ENCODE measurements at places on chromosomes 16 and 17.

DNA sequence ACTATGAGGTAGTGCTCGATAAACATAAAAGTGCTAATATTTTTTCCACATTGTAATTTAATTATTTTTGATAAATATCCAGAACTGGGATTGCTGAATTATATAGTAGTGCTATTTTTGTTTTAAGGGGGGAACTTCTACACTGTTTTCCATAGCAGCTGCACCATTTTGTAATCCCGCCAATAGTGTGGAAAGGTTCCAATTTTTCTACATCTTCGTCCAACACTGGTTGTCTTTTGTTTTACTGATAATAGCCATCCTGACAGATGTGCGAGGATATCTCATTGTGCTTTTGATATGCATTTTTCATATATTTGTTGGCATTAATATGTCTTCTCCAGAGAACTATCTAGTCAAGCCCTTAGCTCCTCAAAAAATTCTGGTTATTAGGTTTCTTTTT, 259.6 kb upstream of the KCNJ16 start:
- DNase-seq: no peak

DNA sequence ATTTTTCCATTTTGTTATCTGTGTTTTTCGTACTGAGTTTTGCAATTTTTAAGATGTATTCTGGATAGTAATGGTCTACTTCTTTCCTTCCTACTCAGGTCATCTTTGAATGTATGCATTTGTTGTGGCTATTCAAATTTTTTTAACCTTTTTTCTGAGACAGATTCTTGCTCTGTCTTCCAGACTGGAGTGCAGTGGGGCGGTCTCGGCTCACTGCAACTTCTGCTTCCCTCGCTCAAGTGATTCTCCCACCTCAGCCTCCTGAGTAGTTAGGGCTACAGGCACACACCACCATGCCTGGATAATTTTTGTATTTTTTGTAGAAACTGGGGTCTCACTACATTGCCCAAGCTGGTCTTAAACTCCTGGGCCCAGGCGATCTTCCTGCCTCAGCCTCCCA, 33.6 kb downstream of the VPS35L start:
- no peak for DNase-seq

- no peak for DNase-seq
Observed at GRCh38 chr17:5422505-5422904, 2.5 kb downstream of the RPAIN start.

GRCh38 chr16:4328046-4328781, 12.3 kb downstream of the GLIS2 start:
- DNase-seq: peak; percentile 77

DNA sequence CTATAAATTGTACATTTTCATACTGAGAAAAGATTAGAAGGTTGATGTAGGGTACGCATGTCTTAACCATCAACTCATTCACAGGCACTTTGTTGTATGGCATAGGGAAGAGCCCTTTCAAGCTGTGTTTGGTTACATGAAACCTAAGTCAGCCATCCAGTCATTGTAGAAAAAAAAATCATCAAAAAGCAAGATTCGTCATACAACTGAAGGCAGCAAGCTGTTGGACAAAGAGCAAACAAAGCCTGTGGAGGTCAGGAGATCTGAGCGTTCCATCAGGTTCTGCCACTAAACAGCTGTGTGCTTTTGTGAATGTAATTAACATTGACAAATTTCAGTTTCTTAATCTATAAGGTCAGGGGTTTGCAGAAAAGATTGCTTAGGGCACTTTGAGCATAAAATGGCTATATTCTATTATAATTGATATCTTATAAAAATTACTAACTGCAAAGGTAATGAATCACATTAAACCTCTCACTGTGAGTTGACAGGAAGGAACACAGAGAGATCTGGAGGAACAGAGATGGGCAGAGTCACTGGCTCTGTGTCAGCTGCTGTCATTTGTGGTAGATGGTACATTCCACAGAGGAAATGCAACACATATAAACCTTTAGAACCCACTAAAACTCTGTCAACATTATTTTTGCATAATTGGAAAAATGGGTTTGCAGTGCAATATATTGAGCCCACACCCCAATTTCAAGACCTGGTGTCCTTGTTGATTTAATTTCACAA, 66.3 kb upstream of the MYOCD start:
- no peak for DNase-seq

DNA sequence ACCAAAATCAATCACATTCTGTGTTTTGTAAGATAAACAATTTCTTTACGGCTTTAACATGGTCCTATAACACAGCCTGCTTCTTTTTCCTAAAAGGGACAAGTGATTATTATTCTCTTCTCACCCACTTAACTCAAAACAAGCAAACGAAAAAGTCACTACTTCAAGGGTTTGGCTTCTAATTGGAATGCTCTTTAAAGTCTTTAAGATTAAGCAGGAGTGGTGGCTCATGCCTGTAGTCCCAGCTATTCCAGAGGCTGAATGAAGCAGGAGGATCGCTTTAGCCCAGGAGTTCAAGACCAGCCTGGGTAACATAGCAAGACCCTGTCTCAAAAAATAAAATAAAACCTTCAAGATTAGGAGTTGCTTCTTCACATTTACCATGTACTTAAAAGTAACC, 66.6 kb upstream of the CNEP1R1 start:
- no peak for DNase-seq

DNA sequence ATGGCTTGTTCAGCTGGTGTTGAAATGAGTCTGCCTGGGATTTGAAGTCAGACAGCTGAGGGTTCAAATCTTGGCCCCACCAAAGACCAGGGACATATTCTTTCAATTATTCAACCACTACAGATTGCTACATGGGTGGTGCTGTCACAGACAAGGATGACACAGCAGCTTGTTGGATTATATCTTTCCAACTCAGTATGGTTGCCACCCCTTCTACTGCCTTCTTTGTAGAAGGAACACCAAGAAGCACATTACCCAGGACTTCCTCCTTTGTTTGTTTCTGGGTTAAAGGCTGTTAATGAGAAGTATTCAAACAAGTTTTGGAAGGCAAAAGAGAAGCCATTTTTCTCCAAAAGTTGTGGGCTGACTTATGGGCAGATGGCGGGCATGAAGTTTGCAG, 78.6 kb downstream of the COPRS start:
- DNase-seq: peak; percentile 37

- DNase-seq: no peak
Observed at GRCh38 chr17:50495918-50496317, 12.3 kb upstream of the MYCBPAP start.

DNA sequence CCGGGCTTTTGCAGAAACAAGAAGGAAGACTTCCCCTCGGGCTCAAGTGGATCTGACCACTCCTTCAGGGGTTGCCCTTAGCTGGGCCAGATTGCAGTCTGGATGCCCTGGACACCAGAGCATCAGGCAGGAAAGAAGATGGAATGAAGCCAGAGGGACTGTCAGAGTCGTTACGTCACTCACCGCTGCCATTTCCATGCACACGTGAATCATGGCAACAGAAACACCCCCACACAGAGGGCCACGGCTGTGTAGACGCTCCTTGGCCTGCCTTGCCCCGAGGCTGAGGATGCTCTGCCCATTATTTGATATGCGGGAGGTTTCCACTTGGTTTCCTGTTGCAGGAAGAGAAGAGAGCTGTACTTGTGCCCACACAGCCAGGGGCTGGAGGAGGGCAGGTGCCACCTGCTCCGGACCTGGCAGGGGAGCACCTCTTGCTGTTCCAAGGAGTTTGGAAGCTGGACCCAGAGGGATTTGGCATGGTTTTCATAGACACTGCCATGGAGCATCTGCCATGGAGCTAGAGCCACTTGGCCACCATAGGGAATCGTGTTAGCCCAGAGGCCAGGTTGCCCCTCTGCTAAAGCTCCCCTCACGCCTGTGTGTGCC, 29.4 kb downstream of the RBFOX3 start:
- DNase-seq: no peak

DNA sequence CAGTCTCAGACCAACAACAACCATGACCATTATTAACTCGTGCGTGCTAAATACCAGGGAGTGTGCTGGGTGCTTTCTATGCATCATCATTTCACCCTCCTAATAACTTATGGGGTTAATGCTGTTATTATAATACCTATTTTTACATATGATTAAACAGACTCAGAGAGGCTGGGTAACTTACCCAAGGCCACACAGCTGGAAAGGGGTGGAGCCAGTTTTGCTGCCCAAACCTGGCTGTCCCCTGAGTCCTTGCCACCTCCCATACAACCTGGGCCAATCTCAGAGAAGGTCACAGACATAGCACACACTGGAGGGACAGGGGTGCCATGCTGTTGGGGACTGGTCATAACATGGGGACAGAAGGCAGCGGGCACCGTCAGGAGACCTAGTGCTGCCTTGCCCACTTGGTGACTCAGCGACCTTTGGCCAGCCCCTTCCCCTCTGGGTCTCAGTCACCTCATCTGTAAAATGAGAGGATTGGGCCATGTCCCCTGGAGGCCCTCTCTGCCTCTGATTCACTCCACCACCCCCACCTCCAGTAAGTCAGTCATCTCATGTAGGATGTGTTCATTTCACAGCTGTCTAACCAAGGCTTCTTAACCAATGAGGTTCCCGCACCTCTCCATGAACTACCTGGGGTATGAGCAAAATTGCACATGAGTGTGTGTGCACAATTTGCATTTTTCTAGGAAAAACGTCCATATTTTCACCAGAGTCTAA, 11.4 kb upstream of the FADS6 start:
- no peak for DNase-seq

DNA sequence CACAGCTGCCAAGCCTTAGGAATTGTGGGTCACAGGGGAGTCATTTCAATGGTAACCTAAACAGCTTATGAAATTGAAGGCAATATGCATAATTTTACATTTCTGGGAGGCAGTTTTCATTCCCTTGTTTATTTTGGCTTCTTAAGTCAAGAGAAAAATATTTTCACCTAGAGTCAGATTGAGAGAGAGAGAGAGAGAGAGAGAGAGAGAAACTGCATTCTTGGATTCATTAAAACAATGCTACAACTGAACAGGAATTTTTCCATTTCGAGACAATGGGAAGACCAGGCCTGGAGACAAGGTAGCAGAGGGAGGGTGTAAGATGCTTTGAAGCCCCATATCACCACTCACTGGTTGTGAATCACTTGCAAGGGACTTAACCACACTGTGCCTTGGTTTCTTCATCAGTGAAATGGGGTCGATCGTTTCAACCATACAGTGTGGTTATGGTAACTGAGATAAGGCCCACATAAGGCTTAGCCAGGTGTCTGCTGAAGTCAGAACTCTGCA, 224.7 kb upstream of the IRX3 start:
- no peak for DNase-seq

GRCh38 chr16:21277045-21277926, 804 bp downstream of the CRYM start:
- no peak for DNase-seq

DNA sequence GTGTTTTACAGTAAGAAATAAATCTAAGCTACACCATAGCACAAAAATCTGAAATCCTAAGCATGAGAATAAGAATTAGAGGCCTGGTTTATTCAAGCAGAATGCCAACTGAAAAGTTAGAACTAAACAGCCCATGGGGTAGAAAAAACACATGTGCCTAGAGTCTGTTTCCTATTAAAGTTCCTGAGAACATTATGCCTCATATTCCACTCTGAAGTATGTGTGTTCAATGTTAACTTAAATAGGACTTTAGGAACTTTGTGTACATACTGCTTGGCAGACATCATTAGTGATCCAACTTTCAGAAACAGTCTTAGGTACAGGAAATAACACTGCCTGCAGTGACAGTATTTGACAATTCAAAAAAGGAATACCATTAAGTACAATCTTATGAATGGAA, 18.2 kb downstream of the HEATR6 start:
- DNase-seq: no peak

DNA sequence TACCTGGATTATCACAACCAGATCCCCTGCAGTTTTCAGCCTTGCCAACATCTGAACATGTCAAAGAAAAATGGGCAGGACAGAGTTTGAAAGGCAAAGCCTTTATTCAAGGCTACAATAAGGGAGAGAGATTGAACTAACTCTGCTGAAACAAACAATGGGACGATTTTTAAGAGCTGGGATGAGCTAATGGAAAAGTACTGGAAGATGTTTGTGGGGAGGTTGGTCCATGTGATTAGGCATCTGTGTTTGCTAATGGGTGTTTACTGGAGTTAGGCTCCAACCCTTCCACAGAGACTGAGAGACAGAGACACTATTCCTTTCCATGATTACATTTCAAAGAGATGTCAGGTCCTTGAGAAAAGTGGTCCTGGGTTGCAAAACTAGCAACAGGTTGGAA, 35.0 kb upstream of the HSBP1 start:
- DNase-seq: no peak

- DNase-seq: no peak
Observed at GRCh38 chr17:17253406-17253805, 16.4 kb upstream of the FLCN start.

GRCh38 chr17:36008998-36009665, 7.8 kb upstream of the CCL15 start:
- DNase-seq: no peak
